ENCODE measurements at places on chromosomes 5 and 9.

DNA sequence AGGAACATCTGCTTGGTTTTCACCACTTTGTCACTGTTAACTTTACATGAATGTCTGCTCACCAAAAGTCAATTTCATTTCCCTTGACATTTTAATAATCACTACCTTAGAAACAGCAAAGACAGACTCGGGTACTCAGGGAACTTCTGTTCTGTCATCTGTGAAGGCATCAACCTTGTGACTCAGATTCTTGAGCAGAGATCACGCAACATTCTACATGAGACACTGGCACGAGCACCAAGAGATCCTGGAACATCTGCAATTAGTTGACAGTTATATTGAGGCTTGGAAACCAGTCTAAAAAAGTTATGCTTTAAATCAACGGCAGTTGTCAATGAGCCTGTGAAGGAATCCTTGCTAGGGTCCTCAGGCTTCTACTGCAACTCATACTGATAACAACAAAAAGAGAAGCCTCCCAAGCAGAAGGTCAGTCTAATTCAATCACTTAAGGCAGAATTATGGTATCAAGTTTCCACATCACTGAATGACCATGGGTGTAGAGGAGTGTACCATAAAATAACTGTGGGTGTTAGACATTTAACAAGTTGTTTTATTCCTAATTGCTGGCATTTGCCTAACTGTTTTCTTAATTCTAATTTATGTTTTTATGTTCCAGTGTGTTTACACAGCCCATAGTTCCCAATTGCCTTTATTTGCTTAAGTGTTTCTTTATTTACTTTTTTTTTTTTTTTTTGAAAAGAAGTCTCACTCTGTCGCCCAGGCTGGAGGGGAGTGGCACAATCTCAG, 3.3 kb upstream of the PBX3 start:
- DNase-seq: no peak

GRCh38 chr9:109064963-109065702, 51.8 kb upstream of the CTNNAL1 start:
- no peak for DNase-seq

DNA sequence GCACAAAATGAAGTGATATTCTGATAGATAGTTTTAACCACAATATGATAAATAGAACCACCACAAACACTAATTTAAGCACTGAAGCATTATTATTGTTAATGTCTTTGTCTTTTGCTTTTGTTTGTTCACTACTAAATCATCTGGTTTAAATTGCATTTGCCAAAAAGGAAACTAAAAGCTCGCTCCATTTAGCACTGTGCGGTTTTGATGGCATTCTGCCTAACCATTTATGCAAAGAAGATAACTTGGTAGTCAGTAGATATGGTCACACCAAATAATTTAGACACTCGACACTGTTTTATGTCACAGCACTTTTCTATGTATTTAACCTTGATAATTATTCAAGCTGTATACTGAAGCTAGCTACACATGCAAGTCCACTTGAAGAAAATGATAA, 849.8 kb upstream of the CDH6 start:
- no peak for DNase-seq

DNA sequence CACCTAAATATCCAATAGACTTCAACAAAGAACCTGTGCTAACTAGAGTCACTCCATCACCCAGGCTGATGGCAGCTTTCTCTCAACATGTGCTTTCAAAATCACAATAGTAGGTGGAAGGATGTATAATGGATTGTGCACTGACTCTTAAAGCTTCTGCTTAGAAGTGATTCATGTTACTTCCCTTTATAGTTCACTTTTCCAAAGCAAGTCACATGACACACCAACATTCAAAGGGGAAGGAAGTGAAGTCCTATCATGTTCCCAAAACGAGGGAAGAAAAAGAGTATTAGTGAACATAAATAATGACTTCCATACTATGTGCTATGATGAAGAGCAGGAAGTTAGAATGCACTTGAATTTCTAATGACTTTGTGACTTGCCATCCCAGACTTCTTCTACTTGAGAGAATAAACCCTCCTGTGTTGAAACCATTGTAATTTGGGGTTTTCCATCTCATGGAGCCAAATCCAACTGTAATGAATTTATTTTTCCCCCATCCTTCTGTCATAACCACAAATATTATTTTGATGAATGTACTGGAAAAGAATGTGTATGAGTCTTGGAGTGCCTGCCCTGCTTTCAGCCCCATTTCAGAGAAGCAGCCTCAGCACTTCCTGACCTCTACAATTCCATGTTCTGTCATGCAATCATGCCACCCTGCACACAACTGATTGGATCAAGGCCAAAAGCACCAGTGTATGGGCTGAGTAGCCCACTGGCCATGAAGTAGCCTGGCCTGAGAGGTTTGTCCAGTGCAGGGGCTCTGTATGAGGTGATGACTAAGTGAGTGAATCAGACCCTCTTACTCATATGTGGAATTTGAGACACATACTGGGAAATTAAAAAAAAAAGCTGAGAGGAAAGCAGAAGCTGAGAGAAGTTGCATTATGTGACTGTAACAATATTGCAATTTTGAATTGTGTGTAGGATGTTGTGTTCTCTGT, 525.9 kb upstream of the CLINT1 start:
- no peak for DNase-seq

DNA sequence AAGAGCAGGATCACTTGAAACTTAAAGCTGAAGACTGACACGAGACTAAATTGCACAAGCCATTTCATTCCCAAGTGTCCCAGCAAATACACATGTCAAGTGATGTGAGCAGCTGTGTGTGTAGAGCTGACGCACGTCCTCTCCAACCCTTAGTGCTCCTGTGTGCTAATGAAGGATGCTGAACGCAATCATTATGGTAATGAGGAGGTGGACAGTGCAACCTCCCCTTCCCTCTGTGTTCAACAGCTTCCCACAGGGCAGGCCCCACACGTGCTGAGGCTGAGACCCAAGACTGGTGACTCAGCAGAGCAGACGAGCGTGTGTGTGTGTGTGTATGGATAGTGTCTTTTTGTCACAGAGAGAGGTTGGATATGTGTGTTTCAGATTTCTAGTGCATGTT, 702.1 kb downstream of the SEMA5A start:
- DNase-seq: no peak

DNA sequence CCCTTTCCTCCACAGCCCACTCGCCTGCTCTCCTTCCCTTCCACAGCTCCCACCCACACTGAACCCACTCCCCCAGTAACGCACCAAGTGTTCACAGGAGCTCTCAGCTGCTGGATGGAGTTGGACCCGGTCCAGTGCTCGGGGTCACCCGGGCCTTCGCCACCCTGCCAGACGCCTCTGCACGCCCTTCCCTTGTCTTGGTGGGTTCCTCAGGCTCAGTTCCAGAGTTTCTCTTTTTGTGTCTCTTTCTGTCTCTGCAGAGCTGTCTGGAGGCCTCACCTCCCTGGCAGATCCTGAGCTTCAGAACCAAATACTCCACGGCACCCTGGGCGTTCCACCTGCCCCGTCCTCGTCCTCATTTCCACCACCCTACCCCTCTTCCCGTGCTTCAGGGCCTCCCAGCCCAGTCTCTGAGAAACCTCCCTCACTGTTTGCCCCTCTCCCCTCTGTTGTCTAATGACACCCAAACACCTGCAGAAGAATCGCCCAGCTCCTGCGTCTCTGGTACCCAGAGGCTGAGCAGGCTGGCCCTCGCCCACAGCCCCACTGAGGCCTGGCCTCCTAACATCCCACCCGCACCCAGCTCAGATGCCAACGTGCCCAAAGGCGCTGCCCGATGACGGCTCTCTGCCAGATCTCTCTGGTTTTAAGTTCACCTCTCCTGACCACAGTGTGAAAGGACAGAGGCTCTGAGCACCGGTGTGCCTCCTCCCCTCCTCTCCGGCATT, 74.3 kb downstream of the COL23A1 start:
- DNase-seq: no peak
